ENCODE measurements at places on chromosomes 11 and 22. TPM values are rescaled to one million over a fixed set of nuclear protein-coding genes. Genes with fewer than 3 reads are reported as not detected.

OR51S1 gene
- not detected for total RNA-seq

TRIM49 gene
- not detected for total RNA-seq

CEP126 gene
- 2.4 TPM for total RNA-seq

NCAM1 gene
- total RNA-seq = 0.39 TPM

CUL5 gene
- 38.9 TPM for total RNA-seq

CD81 gene
- 113 TPM for total RNA-seq

DDI1 gene
- not detected for total RNA-seq

KCNK4 gene
- total RNA-seq = not detected

CCDC89 gene
- total RNA-seq = 0.22 TPM

MMP13 gene
- not detected for total RNA-seq

EIF4G2 gene
- 659 TPM for total RNA-seq

SYCE3 gene
- total RNA-seq = not detected

CLMP gene
- total RNA-seq = 0.55 TPM

IRAG1 gene
- total RNA-seq = not detected

MUC5AC gene
- total RNA-seq = not detected

POU2AF2 gene
- not detected for total RNA-seq

LMNTD2 gene
- 8.1 TPM for total RNA-seq

LDHAL6A gene
- total RNA-seq = 0.20 TPM

APOBEC3C gene
- total RNA-seq = 42.4 TPM

PDE3B gene
- 222 TPM for total RNA-seq

SLC22A9 gene
- total RNA-seq = not detected

CPT1B gene
- total RNA-seq = 68.0 TPM
